ENCODE measurements at places on chromosomes 7 and 10. TPM values are rescaled to one million over a fixed set of nuclear protein-coding genes. Genes with fewer than 3 reads are reported as not detected.

Gene ZNF12
- 39.3 TPM for polyA plus RNA-seq

Gene CCDC172
- polyA plus RNA-seq, result not detected

Gene PAOX
- 3.7 TPM for polyA plus RNA-seq

Gene NAPEPLD
- 40.9 TPM for polyA plus RNA-seq

Gene BHLHA15
- polyA plus RNA-seq, result 0.48 TPM
